ENCODE measurements at places on chromosomes 11 and 22. TPM values are rescaled to one million over a fixed set of nuclear protein-coding genes. Genes with fewer than 3 reads are reported as not detected.

DNA sequence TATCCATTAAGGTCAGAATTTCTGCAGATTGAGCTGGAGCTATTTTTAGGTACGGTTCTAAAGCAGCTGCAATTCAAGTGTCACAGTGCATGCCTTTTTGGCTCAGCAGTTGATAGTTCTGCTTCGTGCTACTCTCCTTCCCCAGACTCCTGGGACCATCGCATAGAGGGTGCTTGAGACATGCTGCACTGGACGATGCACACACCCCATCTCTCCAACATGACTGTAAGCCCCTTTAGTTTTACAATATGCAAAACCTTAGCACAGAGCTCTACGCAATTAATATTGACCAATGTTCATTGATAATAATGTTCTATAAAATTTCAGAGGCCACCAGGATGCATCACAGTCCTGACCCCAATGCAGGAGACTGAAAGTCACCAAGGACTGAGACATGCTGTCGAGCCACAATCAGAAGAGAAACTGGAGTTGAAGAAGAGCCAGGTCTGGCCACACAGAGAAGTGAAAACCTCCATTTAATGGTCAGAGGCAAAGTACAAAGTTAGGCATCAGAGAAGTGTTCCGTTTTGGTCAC is 120.9 kb upstream of the ZC3H12C start:
- peak; percentile 61 for DNase-seq

- no peak for DNase-seq
Measured at GRCh38 chr22:36729321-36729720, 25.8 kb upstream of the CACNG2 start.

GRCh38 chr11:69925366-69926196 is 106.4 kb upstream of the FGF3 start:
- DNase-seq: peak; percentile 34

GRCh38 chr22:34620832-34621231 is 445.1 kb upstream of the ISX start:
- DNase-seq: peak; percentile 28

- peak; percentile 98 for DNase-seq
Measured at GRCh38 chr11:62545437-62546243, 966 bp downstream of the AHNAK start.

DNA sequence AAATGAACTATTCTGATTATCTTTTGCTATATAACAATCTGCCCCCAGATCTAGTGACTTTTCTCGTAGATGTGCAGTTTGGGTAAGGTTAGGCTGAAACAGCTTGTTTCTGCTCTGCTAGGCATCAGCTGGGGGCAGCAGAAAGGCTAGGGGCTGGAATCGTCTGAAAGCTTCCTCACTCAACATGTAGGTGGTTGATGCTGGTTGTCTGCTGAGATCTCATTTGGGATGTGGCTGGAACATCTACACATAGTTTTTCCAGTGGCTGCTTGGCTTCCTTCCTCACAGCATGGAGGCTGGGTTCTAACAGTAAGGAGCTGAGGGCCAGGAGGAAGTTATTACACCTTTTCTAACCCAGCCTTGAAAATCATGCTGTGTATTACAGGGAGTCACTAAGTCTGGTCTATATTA is 30.2 kb downstream of the USP47 start:
- no peak for DNase-seq

FAM181B gene
- 1.9 TPM for total RNA-seq

TLCD5 gene
- 9.4 TPM for total RNA-seq

CADM1 gene
- 53.1 TPM for total RNA-seq
